Stimulated activated CD8-positive, alpha-beta memory T cell treated with anti-CD3 and anti-CD28 coated beads, Interleukin-7, amount 100 ng/mL, for 1 hour (primary cell): ENCODE measurements at places on chromosomes 5 and 9.

GRCh38 chr5:77255617-77256016 lies 45.1 kb downstream of the PDE8B start:
- no peak for DNase-seq

GRCh38 chr9:118670011-118670953 lies 699.0 kb downstream of the BRINP1 start:
- DNase-seq: no peak

- DNase-seq: no peak
Observed at GRCh38 chr5:114412510-114413171, 50.8 kb downstream of the KCNN2 start.

DNA sequence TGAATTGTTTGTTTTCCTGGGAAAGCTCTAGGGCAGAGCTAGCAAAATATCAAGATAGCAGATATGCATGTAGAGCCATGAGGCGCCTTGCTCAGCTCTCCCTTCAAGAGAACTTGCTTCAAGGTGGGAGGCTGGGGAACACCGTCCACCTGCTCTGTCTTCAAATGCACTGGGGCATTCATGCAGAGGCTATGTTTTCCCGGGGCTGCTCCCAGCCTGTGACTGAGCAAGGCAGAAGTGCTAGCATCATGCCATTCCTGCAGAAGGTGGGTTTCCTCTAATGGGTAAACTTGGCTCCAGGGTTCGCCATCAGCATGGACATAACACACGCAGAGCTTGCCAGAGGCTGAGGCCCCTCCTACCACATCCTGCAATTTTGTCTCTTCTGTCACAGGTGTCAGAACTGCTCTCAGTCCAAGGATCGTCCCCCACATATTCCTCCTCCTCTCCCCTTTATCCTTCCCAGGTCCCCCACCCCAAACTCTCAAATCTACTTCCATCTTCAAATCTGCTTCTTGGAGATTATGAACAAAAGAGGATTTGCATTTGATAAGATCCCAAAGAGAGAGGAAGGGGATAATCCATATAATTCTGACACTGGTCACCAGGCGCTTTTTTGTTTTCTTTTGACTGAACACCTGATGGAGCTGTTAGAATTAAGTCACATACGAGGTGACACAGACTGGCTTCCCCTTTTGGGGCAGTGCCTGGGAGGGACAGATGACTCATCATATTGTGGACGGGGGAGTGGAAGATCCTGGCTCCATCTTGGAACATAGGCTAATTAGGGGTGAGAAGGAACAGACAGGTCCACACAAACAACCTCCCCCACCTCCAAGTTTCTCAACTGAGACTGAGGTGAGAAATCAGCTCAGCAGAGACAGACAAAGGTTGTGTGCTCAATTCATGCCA lies 85.0 kb upstream of the TAF11L2 start:
- no peak for DNase-seq

DNA sequence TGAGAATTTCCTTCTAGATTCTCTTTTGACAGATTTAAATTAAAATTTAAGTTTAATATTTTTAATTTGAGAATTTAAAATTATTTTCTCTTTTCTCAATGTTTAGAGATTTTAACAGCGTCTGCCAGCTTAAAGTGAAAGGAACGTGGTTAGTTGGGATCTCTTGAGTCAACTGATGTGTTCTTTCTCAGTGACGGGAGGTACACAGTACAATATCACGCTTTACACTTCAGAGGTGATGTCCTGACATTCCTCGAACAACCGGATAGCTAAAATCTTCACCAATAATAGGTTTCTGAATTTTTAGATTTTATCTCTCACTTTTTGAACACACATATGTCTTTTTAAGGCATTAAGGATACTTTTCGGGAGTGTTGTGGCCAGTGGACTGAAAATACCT lies 81.1 kb downstream of the FAM174A start:
- no peak for DNase-seq

DNA sequence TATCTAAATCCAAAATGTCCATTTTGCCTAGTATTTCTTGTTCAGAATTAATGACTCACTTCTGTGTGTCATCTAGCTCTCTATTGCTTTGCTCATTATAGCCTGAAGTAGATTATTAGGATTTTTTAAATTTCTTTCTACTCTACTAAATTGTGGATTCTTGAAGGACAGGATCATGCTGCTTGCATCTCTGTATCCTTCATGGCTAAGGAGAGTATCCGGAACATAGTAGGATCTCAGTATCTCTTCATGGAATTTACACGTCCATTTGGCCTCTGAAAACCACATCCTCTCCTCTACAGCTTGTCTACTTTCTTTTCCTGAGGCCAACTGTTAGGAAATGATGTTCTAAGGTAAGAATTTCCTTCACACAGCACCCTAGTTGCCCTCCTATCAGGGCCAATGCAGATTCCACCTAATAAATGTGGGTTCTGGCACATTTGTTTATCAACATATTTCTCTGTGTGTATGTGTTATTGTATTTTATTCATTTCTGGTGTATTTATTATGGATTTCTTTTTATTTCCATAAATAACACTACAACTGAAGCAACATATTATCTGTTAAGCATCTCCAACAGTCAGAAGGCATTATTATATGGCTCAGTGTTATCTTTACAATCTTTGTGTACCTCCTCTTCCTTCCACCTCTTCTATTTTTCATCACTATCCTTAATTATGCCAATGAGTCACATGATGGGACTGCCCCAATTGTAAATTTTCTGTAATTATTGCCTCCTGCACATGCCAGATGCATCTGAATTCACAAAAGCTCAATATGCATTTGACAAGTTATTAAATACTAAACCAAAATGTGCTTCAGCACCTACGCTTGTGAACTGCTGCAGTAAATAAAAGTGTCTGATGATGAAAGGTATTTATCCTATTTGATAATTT lies 557.8 kb upstream of the TLE4 start:
- DNase-seq: no peak

- no peak for DNase-seq
Observed at GRCh38 chr9:107710953-107711352, 221.4 kb upstream of the KLF4 start.

- no peak for DNase-seq
Observed at GRCh38 chr9:132350861-132351315, 3.9 kb downstream of the SETX start.

DNA sequence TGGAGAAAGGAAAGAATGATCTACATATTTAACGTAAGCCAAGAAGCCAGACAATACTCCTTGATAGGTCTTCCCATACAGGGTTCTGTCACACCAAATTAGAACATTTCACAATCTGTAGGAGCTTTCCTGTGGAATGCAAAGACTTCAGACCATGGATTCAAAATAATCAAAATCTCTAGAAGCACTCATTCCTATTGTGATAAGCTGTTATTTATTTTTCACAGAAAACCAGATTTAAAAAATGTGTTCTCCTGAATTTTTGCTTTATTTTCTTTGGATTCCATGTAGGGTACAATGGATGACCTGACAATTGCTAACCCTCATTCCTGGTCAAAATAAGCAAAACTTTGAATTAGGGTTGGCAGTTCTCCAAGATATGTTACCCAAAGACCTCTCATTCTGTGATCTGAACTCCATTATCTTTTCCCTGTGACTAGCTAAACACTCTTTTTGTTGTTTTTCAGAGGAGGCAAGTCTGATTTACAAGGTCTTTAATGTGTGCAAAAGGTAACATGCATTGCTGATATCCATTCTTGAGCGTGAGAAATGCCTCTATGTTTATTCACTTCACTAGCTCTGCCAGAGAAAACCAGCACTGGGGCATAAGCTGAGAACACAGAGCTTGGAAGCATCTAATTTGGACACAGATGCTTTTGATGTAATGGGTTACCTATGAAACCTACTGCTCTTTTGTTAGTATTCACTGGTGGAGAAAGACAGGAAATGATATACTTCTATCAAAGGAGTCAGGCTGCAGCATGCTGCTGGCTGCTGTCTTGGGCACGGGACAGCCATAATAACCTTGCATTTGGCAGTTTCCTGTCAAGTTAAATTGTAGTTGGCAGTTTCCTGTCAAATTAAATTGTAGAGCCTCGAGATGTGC lies 31.4 kb downstream of the ACTBL2 start:
- DNase-seq: no peak

- DNase-seq: no peak
Observed at GRCh38 chr5:151721812-151722391, 35.2 kb upstream of the SPARC start.

GRCh38 chr5:42064821-42065220 lies 139.7 kb downstream of the FBXO4 start:
- no peak for DNase-seq

GRCh38 chr9:2874001-2874750 lies 30.3 kb upstream of the PUM3 start:
- no peak for DNase-seq

GRCh38 chr5:2761921-2762488 lies 10.5 kb upstream of the IRX2 start:
- no peak for DNase-seq

- DNase-seq: no peak
Observed at GRCh38 chr5:112958093-112959088, 18.2 kb upstream of the DCP2 start.

DNA sequence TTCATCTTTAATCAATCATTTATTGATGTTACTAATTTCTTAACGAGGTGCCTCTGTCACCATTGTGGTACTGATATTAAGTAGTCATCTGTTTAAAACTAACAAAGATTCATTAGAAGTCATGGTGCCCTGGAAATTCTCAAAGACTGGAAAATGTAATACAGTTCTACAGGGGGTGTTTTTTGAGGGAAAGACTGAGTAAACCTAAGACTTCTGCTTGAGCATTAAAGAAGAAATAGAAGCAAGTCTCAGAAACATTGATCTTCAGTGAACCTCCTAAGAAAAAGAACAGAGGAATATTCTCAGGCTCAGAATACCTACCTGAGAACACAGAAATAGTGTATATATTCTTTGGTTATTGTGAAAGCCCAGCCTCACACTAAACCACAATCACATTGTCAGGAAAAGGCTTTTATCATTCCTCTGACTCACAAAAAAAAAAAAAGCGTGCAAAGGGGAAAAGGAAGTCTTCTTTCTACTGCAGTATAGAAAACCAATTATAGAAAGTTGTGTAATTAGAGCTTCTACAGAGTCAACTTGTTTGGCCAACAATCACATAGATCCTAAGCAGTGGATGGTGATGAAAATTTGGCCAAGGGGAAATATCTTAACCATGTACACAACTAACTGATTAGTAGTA lies 60.8 kb downstream of the HINT1 start:
- no peak for DNase-seq

DNA sequence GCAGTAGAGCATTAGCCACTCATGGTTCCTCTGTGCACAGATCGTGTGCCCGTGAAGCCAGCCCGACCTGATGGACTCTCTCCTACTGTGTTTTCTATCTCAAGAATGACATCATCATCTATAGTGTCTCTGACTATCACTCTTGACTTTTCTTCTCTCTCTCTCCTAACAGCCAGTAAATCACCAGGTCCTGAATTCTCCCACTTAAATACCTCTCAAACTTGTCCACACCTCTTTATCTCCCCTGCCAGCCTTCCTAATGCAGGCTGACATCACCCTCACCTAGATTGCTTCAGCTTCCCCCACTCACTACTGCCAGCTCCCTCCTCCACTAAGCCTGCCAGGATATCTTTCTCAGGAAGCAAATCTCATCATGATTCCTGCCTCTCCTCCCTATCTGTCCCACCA lies 90.6 kb upstream of the MIER3 start:
- DNase-seq: no peak

- DNase-seq: no peak
Observed at GRCh38 chr5:9188956-9189355, 356.9 kb downstream of the SEMA5A start.
